T-helper 1 cell (primary cell): ENCODE measurements at places on chromosomes 1 and 21.

GRCh38 chr1:177884479-177885021 is 85.3 kb downstream of the SEC16B start:
- no peak for DNase-seq

GRCh38 chr1:204456826-204457442 is 37.7 kb downstream of the PIK3C2B start:
- DNase-seq = no peak

GRCh38 chr1:225885336-225885735 is 3.2 kb upstream of the TMEM63A start:
- DNase-seq = no peak

GRCh38 chr1:247274605-247275256 is 18.9 kb downstream of the VN1R5 start:
- no peak for DNase-seq

DNA sequence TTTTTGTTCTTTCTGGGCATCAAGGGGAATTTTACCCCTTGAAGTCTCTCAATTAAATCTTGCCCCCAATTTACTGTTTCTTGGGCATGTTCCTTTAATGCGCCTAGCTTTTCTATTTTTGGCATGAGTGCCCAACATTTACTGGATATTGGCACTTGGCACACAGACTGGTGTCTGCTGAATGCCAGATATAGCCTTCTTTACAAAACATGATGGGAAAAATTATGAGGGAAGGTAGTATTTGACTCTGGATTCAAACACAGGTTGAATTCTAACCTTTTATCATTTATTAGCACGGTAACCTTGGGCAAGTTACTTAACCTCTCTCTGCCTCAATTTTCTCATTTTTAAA is 88.3 kb upstream of the GPR52 start:
- DNase-seq = no peak
